SHP77 treated with DMSO at 0.1 percent for 48 hours (cell line): ENCODE measurements at places on chromosomes 4 and X.

- DNase-seq, result no peak
Measured at GRCh38 chr4:119835613-119835910, 207.0 kb upstream of the PDE5A start.

DNA sequence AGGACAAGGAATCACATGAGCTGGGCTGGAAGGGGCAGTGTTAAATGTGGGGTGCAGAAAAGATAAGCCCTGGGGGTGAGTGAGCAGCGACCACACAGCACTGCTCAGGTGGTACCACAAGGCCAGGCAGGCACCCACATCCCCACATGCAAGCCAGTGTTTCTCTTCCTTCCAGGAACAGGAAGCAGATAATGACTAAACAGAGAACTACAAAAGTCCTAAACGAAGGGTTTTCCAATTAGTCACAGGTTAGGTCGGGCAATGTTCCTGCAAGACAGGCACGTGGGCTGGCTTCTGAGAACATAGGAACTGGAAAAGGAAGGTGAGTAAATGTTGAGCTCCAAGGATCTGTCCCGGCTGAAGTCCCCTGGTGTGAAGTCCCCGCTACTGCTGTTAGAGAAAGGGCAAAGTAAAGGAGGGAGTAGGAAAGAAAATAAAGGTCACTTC is 19.5 kb downstream of the RELL1 start:
- no peak for DNase-seq

DNA sequence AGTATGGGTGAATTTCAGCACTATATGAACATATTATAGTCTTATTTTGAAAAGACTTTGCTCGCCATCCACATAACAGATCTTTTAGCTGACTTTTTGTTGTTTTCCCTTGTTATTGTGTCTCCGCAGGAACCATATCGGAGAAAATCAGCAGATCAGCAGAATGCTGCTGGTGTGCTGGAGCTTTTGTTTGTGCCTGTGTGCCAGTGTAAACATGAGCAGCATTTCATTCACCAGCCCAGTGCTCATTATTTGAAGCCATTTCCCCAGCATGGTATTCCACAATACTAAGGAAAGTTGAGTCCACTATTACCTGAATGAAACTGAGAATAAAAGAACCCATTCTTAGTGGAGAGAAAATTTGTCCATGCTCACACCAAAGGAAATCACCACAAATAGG is 261.8 kb upstream of the ARX start:
- DNase-seq, result no peak

DNA sequence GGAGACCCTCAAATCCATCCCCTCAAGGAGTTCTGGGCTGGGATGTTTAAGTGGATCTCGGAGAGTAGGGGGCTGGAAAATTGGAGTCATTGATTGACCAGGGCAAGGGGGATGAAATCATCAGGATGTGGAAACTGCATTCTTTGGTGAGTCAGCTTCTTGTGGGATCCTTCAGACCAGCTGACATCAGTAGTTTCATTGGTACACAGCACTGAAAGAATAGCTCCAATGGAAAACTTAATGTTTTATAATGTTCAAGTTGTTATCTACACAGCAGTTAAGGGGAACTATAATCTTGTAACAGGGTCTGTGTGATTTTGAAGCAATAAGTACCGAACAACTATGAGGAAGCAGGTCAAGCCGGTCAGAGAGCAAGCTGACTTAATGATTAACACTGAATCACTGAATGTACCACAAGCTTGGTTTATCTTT is 506.1 kb downstream of the RPA4 start:
- no peak for DNase-seq

- DNase-seq, result no peak
Measured at GRCh38 chrX:53732797-53733196, 46.3 kb upstream of the HUWE1 start.

DNA sequence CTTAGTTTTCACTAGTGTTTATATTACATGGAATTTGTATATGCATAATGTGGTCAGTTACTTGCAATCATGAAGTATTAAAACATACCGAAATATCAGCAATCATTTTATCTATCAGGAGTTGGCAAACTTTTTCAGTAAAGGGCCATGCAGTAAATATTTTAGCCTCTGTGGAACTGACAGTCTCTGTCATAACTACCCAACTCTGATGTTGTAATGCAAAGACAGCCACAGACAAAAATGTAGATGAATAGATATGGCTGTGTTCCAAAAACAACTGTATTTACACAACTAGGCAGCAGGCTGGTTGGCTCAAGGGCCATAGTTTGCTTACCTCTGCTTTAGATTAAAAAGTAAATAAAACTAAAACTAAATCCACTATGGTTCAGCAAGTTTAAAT is 200.2 kb downstream of the HS3ST1 start:
- DNase-seq, result no peak

DNA sequence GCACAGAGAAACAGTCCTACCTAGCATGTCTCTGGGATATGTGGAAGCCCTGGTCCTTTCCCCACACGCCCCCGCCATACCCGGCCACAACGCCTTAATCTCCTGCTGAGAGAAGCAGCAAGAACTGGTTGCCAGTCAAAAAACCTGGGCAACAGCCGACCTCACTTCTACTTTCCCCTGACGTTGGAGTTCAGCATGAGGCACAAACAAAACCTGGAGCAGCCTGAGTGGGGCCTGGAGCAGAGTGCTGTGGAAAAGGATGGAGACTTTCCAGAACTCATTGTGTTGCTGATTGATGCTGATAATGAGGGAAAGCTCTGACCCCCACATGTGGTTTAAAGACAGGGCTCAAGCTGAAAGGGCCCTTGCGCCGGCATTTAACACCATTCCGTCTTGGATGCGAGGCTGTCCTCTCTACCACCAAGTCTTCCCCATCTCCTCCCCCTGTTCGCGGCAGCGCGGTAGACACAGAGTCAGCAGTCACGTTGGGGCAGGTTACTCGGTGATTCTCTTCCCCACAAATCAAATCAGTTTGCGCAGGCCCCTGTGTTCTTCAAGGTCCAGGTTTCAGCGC is 666 bp downstream of the CCDC158 start:
- no peak for DNase-seq

DNA sequence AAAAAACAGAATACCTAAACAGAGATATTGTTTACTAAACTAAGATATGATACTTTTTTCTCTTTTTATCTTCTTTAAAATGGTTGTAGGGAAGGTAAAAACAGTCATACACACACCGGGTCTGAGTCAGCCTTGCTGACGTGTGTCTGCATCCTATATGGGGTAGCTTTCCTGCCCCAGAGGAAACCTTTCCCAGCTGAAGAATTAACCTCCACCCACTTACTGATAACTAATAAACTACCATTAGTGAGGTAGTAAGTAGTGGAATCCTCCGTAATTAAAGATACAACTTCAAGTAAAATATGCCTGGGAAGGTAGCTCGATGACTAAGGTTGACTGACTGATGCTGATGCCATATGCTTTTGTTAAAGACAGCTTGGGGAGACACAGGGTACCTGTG is 312.2 kb downstream of the DCTD start:
- DNase-seq, result no peak

DNA sequence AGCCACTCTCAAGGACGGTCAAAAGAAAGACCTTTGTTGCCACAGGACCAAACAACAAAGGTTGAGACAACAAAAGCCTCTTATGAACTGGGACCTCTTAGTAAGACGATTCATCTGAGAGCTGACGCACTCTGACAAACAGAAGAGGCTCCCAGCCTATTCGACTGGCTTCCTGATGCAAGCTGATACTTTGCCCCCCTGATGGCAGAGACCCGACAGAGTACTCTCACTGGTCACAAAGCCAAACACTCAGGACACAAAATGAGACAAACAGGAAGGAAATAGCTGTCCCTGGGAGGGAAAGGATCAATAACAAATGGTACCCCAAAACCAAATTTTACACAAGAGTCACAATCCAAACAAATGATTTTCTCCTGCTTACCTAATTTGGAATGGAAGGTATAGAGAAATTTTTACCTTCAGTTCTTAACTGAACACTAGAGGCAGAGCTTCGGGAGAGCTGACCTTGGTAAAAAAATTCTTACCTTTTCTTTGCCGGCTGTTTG is 75.2 kb upstream of the PLAC8 start:
- no peak for DNase-seq

GRCh38 chr4:147339100-147339499 is 141.8 kb upstream of the EDNRA start:
- DNase-seq, result no peak

DNA sequence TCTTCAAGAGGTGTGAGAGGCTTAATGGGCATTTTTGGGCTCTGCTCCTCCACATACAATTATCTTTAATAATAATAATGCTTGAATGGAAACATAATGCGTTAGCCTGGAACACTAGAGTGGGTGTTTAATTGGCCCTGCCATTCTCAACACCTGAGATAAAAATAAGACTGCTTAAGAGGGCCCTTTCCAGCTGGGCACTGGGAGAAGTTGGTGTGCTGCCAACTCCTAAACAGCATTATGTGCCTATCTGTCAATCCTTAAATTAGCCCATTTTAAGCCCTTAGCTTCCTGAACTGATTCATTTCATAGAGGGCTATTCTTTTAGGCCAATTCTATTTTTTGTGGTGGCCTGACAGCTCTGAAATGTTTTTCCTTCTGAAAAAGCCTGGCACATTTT is 211.1 kb upstream of the ZIC3 start:
- no peak for DNase-seq

- DNase-seq, result no peak
Measured at GRCh38 chr4:128727658-128728057, 81.8 kb upstream of the JADE1 start.

DNA sequence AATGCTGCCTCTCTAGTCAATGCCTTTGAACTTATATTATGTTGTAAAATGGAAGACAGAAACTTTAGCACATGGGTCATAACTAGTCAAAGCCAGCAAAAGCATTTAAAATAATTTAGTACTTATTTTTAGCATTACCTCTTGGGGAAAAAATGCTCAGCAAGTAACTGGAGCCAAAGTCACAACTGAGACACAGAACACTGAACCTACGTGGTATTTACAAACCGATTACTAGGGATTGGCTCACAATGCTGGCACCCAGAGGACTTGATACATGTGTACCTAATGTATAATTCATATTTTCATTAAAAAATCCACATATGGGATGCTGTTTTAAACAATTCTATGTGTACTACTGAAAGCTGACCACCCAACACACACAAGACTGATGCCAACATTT is 38.4 kb downstream of the PHKA2 start:
- DNase-seq, result no peak

DNA sequence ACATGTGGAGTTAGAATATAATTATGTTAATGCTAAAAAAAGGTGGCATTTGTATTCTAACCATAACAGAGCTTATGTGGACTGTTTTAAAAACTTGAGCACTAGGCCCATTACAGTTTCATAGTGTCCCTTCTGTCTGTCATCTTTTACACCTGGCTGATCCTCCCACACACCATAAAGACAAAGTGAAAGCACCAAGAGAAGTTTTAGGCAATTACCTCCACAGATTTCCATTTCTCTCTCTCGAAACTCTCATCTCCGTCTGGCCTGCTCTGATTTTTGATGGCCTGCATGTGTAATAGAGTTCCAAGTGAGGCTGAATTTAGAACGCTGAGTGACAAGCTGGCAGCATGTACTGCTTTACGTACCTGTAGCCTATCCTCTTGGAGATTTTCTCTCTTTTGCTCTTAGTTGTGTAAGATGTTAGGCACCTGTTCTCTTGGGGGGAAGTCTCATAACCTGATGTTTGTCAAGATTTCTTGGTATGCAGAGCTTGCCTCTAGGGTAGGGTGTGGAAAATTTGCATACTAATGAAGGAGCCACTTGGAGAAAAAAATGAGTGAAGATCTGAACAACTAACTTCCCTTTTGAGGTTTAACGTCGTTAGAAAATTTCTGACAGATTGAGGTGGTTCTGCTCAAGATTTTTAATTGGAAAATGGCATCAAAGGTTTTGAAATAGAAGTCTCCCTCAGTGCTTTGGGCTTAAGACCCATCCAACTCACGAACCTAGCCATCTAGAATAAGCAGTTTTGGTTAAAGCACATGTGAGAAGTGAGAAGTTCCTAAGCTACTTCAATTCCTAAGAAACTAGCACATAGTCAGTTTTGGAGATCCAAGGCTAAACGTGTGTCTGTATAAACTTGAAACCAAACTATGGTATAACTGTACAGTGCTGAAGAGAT is 57.6 kb upstream of the RAP1GDS1 start:
- no peak for DNase-seq

DNA sequence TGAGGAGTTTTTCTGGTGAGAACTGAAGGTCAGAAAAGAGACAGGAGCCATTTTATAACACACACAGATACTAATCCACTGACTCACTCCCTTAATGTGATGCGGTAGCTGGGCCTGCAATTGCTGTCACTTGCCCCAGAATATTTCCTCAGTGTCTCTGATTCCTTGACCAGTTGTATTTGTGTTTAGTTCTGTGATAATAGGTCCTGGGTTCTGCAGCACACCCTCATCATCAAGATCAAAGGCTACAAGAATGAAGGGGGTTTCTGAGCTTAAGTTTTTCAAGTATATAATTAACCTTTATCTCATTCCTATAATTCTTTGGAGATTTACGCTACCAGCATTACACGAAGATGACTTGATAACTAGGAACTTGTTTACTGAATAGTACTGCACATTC is 576.5 kb upstream of the CPXCR1 start:
- DNase-seq, result no peak

DNA sequence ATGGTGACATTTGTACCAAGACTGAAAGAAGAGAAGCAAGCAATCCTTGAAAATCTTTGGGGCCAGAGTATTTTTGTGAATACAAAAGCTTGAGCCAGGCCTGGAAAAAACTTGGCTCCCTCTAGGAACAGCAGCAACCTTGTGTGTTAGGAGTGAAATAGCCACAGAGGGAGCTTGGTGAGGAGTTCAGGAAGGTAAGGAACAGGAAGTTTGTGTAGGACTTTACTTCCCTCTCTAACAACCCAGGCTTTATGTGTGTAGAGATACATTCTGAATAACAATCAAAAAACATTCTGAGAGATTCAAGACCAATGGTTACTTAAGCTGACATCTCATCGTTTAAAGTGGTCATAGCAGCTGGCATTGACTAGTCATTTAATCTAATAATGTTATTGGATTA is 668.5 kb downstream of the PCDH18 start:
- no peak for DNase-seq

DNA sequence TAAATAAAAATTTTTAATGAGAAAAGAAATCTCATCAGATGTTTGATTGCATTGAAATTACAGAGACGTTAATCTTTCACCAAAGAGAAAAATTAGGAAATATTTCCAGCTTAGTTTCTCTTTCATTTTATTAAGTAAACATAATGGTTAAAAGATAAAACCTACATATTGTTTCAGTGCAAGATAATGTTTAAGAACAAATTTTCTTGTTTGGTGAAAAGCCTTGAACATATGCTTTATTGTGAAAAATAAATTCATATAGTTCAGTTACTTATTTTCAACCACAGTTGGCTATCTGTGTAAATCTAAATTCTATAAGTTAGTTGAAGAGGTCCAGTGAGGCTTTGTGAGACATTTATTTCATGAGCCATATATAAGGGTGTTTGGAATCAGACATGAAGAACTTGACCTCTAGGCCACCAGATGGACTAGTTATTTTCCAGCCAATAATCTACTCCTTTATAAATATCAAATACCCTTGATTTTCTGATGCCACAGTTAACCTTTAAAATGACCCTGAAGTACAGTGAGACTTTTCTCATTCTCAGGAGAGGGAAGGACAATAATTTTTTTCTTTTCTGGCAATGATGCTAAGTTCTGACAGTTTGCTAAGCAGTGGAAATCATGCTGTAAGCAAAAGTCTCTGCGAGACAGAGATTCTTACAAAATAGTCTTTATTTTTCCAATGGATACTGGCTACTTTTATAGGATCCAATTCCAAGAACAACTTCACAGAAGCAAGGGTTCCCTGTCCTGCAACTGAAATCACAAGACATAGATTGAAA is 2.5 kb downstream of the ARSJ start:
- no peak for DNase-seq

GRCh38 chr4:5573965-5574364 is 134.4 kb downstream of the EVC2 start:
- DNase-seq, result no peak
